ENCODE measurements at places on chromosomes 2 and 18.

GRCh38 chr2:216909541-216910210, 49.8 kb upstream of the TNP1 start:
- H3K4me1 ChIP-seq: no peaks in the 10 kb centered on the region
- no peak overlapping the region for H3K27ac ChIP-seq
- no peaks in the 10 kb centered on the region for H3K27me3 ChIP-seq
- DNase-seq: no peak

- peak overlapping the region; percentile 10 for H3K27ac ChIP-seq
- H3K27me3 ChIP-seq: no peaks in the 10 kb centered on the region
- no peak overlapping the region for H3K4me3 ChIP-seq
Measured at GRCh38 chr2:24913911-24914310, 6.1 kb downstream of the ADCY3 start.

- no peak overlapping the region for H3K27ac ChIP-seq
- no peaks in the 10 kb centered on the region for H3K4me1 ChIP-seq
- H3K4me3 ChIP-seq: no peak overlapping the region
- no peak for DNase-seq
- H3K27me3 ChIP-seq: no peaks in the 10 kb centered on the region
Measured at GRCh38 chr2:172241222-172241621, 138.5 kb upstream of the DLX2 start.

- H3K4me3 ChIP-seq: no peak overlapping the region
- H3K36me3 ChIP-seq: no peaks in the 10 kb centered on the region
- no peaks in the 10 kb centered on the region for H3K27me3 ChIP-seq
- no peak for DNase-seq
- no peak overlapping the region for H3K27ac ChIP-seq
- H3K4me1 ChIP-seq: no peaks in the 10 kb centered on the region
Measured at GRCh38 chr2:159895258-159896065, 97.5 kb upstream of the CD302 start.

DNA sequence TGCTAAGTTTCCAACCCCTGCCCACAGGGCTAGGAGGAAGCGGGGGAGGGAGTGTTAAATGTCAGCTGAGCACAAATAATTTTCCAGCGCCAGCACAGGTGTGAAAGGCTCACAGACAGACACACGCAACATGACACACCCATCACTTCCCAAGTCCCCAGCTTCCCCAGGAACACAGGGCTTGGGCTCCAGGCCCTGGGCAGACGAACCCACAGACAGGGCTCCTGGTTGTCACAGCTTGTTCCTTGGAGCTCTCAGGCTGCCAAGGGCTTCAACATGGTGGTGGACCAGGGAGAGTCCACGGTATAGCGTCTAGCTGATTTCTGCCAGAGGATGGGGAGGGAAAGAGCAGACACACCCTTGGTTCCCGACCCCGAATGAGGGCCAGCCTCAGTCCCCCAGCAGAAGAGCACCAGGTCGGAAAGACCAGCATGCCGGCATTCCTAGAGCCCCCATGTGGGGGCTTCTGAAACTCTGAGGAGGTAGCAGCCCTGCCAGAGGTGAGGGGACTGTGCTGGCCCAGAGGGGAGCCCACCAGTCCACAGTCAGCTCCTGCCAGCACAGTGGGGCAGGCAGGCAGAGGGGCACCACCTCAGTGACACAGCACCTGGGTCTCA, 1.9 kb downstream of the DUSP2 start:
- H3K36me3 ChIP-seq: no peaks in the 10 kb centered on the region
- no peaks in the 10 kb centered on the region for H3K27me3 ChIP-seq
- DNase-seq: no peak
- H3K4me3 ChIP-seq: peak overlapping the region; percentile 45
- no peak overlapping the region for H3K27ac ChIP-seq

DNA sequence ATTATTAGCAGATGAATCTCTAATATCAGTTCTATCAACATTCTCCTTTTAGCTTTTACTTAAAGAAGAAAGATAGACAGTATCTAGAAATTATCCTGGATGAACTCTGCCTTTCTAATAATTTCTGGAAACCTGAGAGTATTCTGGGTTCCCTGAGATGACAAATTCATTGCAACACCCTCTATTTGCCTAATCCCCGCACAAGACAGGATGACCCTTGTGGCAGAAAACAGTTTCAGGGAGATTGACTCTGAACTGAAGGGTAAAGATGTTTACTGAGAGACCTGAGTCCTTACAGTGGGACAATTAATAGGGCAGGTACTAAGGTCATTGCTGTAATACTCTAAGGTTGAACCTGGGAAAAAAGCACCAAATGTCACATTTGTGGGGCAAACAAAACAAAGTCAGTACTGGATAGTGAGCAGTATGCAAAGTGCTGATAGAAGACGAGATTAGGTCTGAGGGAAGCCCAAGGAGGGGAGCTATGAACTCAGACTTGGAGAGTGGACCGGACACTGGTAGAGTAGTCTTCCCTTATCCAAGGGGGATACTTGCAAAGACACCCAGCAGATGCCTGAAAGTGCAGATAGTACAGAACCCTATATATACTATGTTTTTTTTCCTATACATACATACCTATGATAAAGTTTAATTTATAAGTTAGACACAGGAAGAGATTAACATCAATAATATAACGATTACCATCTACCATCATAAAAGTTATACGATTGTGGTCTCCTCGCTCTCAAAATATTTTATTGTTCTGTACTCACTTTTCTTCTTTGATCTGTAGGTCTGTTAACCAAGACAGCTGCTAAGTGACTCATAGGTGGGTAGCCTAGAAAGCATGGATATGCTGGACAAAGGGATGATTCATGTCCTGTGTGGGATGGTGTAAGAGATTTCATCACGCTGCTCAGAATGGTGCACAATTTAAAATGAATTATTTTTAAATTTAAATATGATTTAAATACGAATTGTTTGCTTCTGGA, 148.3 kb upstream of the KLHL14 start:
- H3K27me3 ChIP-seq: no peaks in the 10 kb centered on the region
- no peaks in the 10 kb centered on the region for H3K4me1 ChIP-seq
- H3K27ac ChIP-seq: no peak overlapping the region
- DNase-seq: no peak
- no peak overlapping the region for H3K4me3 ChIP-seq

GRCh38 chr2:33116799-33117198, 170.0 kb downstream of the LTBP1 start:
- DNase-seq: no peak
- H3K4me1 ChIP-seq: peaks cover 4% of the 10 kb centered on the region
- no peaks in the 10 kb centered on the region for H3K36me3 ChIP-seq
- H3K27me3 ChIP-seq: no peaks in the 10 kb centered on the region
- no peak overlapping the region for H3K4me3 ChIP-seq
- no peak overlapping the region for H3K27ac ChIP-seq

GRCh38 chr2:129721846-129722245, 257.6 kb upstream of the RAB6C start:
- H3K27ac ChIP-seq: no peak overlapping the region
- no peak for DNase-seq
- no peaks in the 10 kb centered on the region for H3K27me3 ChIP-seq
- H3K4me3 ChIP-seq: no peak overlapping the region
- H3K4me1 ChIP-seq: peaks cover 4% of the 10 kb centered on the region
- no peaks in the 10 kb centered on the region for H3K36me3 ChIP-seq

- H3K27me3 ChIP-seq: no peaks in the 10 kb centered on the region
- no peak overlapping the region for H3K4me3 ChIP-seq
- H3K27ac ChIP-seq: no peak overlapping the region
- DNase-seq: no peak
Measured at GRCh38 chr2:192729369-192729768, 534.6 kb upstream of the TMEFF2 start.

- H3K4me3 ChIP-seq: no peak overlapping the region
- H3K4me1 ChIP-seq: no peaks in the 10 kb centered on the region
- DNase-seq: peak; percentile 69
Measured at GRCh38 chr2:129004940-129005490, 686.3 kb upstream of the HS6ST1 start.

DNA sequence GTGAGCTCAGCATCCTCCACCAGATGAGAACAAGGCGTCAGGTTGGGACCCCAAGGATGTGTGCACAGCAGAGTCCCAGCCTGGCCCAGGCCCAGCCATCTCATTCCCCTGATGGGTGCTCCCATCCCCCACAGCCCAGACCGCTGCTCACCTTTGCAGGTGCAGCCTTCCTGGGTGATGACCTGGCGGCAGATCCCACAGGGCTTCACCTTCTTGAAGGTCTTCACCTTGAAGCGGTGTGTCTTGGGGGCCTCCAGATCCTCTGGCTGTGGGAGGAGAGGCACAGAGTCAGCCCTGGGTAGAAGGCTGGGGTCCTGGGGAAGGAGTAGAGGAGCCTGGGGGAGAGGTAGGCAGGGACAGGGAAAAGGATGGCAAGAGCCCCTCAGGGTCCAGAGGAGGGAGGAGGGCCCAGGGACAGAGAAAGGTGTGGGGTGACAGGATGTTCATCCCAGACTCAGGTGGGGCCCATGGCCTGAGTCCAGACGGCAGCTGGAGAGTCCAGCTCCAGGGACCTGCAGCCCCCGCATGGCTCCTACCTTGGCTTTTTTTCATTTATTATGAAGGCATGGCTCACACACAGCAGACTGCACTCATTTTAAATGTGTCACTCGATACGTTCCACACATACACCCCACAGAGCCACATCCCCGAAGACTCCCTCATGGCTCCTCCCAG, 11.9 kb downstream of the TNS1 start:
- H3K4me1 ChIP-seq: peaks cover 58% of the 10 kb centered on the region
- H3K36me3 ChIP-seq: no peaks in the 10 kb centered on the region
- H3K27ac ChIP-seq: no peak overlapping the region
- no peaks in the 10 kb centered on the region for H3K27me3 ChIP-seq
- no peak for DNase-seq

GRCh38 chr18:25898965-25899364, 191.4 kb downstream of the SS18 start:
- no peaks in the 10 kb centered on the region for H3K4me1 ChIP-seq
- H3K27me3 ChIP-seq: no peaks in the 10 kb centered on the region
- H3K36me3 ChIP-seq: no peaks in the 10 kb centered on the region
- H3K4me3 ChIP-seq: no peak overlapping the region

DNA sequence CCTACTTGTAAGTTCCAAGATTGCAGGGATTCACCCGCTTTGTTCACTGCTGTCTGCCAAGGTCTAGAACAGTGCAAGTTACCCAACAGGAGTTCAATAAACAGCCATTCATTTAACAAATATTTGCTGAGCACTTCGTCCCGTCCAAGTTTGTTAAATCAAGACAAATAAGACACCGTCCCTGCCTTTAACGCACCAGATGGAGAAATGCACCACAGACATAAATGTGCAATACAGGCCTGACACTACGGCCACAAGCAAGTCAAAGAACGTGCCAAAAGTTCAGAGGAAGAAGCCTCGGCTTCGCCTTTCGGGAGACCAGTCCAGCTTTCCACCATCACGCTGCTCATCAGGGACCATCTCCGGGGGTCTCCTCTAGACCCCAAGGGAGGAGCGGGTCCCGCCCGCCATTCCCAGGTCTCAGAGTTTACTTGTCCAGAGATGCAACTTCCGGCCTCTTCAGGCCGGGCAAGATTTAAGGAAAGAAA, 429 bp downstream of the C2orf76 start:
- no peaks in the 10 kb centered on the region for H3K36me3 ChIP-seq
- peaks cover 35% of the 10 kb centered on the region for H3K4me1 ChIP-seq
- no peak for DNase-seq
- H3K27me3 ChIP-seq: no peaks in the 10 kb centered on the region
- peak overlapping the region; percentile 76 for H3K4me3 ChIP-seq

GRCh38 chr2:201430839-201431238, 20.4 kb downstream of the TRAK2 start:
- no peak overlapping the region for H3K27ac ChIP-seq
- H3K36me3 ChIP-seq: no peaks in the 10 kb centered on the region
- no peak for DNase-seq
- no peak overlapping the region for H3K4me3 ChIP-seq

GRCh38 chr18:42107691-42108450, 152.8 kb downstream of the PIK3C3 start:
- H3K4me3 ChIP-seq: no peak overlapping the region
- no peaks in the 10 kb centered on the region for H3K4me1 ChIP-seq
- DNase-seq: no peak

DNA sequence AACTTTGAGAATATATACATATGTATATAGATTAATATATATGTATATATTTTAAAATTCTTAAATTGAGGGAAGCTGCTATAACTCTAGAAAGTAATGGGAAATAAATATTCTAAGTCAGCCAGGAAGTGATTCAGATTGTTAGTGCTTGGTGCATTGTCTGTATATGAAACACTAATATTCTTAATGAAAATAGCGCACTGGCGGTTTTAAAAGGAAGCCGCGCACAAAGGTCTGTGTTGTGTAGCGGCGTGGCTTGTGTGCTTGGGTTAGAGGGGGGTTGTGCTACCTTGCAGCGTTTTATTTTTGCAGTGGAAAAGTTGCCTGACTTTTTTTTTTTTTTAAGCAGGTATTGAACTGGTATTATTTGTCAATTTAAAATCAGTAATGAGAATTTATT, 11.3 kb downstream of the TSHZ1 start:
- peaks cover 89% of the 10 kb centered on the region for H3K4me1 ChIP-seq
- H3K36me3 ChIP-seq: no peaks in the 10 kb centered on the region
- no peaks in the 10 kb centered on the region for H3K27me3 ChIP-seq
- H3K4me3 ChIP-seq: no peak overlapping the region

DNA sequence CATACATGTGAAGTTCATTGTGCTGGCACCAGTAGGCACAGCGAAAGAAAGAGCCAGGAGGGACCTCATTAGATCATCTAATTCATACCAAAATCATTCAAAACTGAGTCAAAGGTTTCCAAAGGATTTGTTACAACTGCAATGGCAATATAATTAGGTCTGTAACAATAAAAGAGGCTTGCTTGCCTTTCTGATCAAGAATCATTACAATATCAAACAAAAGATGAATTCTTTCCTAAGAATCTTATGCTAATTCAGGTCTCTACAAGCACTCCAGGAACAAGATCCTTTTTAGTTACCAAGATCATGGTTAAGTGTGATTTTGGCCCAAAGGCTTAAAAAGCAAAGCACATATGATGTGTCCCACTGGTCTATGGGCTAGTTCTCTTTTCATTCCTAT, 41.9 kb upstream of the ITPRID2 start:
- no peak overlapping the region for H3K4me3 ChIP-seq
- DNase-seq: no peak
- peaks cover 5% of the 10 kb centered on the region for H3K4me1 ChIP-seq
- no peak overlapping the region for H3K27ac ChIP-seq
- H3K36me3 ChIP-seq: no peaks in the 10 kb centered on the region
- H3K27me3 ChIP-seq: no peaks in the 10 kb centered on the region

GRCh38 chr2:156396126-156396525, 40.1 kb upstream of the GPD2 start:
- H3K27ac ChIP-seq: no peak overlapping the region
- no peaks in the 10 kb centered on the region for H3K36me3 ChIP-seq
- peaks cover 13% of the 10 kb centered on the region for H3K4me1 ChIP-seq
- H3K4me3 ChIP-seq: no peak overlapping the region

- no peak overlapping the region for H3K4me3 ChIP-seq
- H3K36me3 ChIP-seq: no peaks in the 10 kb centered on the region
- peaks cover 5% of the 10 kb centered on the region for H3K4me1 ChIP-seq
- peak overlapping the region; percentile 43 for H3K27ac ChIP-seq
- DNase-seq: no peak
Measured at GRCh38 chr2:160994141-160995002, 165.9 kb upstream of the TANK start.

DNA sequence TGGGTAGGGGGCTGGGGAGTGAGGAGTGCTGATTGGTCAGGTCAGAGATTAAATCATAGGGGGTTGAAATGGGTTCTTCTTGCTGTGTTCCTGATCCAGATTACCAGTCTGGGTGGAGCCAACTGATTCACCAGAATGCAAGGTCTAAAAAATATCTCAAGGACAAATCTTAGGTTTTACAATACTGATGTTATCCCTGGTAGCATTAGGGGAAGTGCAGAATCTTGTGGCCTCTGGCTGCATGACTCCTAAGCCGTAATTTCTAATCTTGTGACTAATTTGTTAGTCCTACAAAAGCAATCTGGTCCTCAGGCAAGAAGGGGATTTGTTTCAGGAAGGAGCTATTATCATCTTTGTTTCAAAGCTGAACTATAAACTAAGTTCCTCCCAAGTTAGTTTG, 289.2 kb upstream of the KYNU start:
- no peak overlapping the region for H3K27ac ChIP-seq
- no peak overlapping the region for H3K4me3 ChIP-seq
- no peaks in the 10 kb centered on the region for H3K27me3 ChIP-seq
- no peaks in the 10 kb centered on the region for H3K36me3 ChIP-seq
- DNase-seq: no peak

All from vagina (tissue), 2 donors.